Placental pericyte (primary cell): ENCODE measurements at places on chromosomes 11 and 22. TPM values are rescaled to one million over a fixed set of nuclear protein-coding genes. Genes with fewer than 3 reads are reported as not detected.

OR51B2 gene
- total RNA-seq: not detected in 2 replicates

NTM gene
- 15.1 and 97.8 TPM in 2 replicates for total RNA-seq

ANGPTL5 gene
- not detected in 2 replicates for total RNA-seq

PDGFB gene
- 2.6 and 5.0 TPM in 2 replicates for total RNA-seq

CCDC188 gene
- total RNA-seq: 0.14 TPM in 1 of 2 replicates, not detected in the other

VSIG10L2 gene
- total RNA-seq: not detected in 2 replicates

EPS8L2 gene
- 51.4 and 51.7 TPM in 2 replicates for total RNA-seq

IFITM10 gene
- 0.22 and 0.43 TPM in 2 replicates for total RNA-seq

VPREB1 gene
- not detected in 2 replicates for total RNA-seq

ZP1 gene
- 0.14 TPM in 1 of 2 replicates, not detected in the other for total RNA-seq

TUB gene
- 0.57 and 0.88 TPM in 2 replicates for total RNA-seq

ACRV1 gene
- not detected in 2 replicates for total RNA-seq

HTR3A gene
- total RNA-seq: not detected in 2 replicates

DESI1 gene
- total RNA-seq: 16.0 and 31.6 TPM in 2 replicates

RAB38 gene
- total RNA-seq: 2.8 and 10.5 TPM in 2 replicates

ADAMTS15 gene
- total RNA-seq: 8.2 and 13.3 TPM in 2 replicates

SCUBE1 gene
- total RNA-seq: not detected in 2 replicates
